ENCODE measurements at places on chromosomes 5 and 9.

DNA sequence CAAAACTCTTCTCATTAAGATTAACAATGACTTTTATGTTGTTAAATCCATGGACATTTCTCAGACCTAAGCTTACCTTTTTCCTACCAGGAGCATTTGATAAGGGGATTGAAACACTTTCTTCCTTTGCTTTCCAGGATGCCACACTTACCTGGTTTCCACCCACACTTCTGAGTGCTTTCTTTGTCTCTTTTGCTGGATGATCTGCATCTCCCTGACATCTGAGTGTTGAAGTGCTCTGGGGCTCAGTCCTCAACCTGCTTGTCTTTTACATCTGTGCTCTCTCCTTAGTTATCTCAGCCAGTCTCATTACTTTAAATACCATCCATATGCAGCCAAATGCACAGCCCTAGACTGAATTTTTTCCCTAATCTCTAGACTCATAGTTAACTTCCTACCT, 22.9 kb upstream of the GRIA1 start:
- no peak for DNase-seq

GRCh38 chr5:60260658-60261057, 367.1 kb upstream of the PDE4D start:
- DNase-seq: no peak

GRCh38 chr5:136062366-136063274, 33.8 kb downstream of the TGFBI start:
- peak; percentile 83 for DNase-seq

- DNase-seq: no peak
Observed at GRCh38 chr5:133086366-133086875, 34.6 kb downstream of the HSPA4 start.

GRCh38 chr5:157855404-157855994, 3.4 kb downstream of the CLINT1 start:
- peak; percentile 40 for DNase-seq

- DNase-seq: no peak
Observed at GRCh38 chr5:1497795-1498622, 25.8 kb downstream of the LPCAT1 start.

- no peak for DNase-seq
Observed at GRCh38 chr5:1745123-1745795, 54.4 kb downstream of the MRPL36 start.

DNA sequence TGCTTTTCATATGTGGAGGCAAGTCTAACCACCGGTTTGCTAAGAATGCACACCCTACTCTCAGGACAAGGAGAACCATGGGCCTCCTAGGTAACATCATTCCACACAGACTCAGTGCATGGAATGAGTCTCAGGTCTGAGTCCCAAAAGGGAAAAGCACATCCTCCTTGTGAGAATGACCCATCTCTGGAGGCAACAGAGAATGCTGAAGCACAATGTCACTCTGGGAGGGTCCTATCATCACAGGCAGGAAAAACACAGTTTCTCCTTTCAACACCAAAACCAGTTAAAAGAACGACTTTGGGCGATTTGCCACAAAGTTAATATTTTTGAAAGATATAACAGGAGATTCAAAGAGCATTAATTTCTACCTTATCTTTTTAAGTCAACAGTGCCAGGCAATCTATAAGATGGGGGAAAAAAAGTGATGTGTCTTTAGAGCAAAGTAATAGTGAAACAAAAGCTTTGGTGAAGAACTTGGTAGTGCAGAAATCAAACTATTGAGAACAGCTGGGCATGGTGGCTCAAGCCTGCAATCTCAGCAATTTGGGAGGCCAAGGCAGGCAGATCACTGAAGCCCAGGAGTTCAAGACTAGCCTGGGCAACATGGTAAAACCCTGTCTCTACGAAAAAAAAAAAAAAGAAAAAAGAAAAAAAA, 97.3 kb downstream of the OXCT1 start:
- DNase-seq: no peak

GRCh38 chr5:146877783-146878475, 628 bp downstream of the PPP2R2B start:
- no peak for DNase-seq

- no peak for DNase-seq
Observed at GRCh38 chr9:12631866-12632265, 61.3 kb upstream of the TYRP1 start.

GRCh38 chr9:28938981-28939380, 1365.7 kb upstream of the C9orf72 start:
- no peak for DNase-seq

DNA sequence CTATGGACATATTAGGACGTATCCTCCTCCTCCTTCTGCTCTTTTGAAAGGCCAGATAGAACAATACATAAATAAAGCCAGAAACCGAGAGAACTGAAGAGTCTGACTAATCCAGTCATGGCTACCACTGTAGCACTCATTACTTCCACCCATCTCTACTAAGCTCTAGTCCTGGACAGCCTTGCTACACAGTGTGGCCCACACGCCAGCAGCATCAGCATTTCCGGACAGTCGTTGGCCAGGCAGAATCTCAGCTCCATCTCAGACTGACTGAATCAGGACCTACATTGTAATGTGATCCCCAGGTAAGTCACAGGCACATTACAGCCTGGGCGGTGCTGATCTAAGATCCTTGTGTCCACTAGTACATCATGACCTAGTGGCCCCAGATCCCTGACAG, 182.9 kb downstream of the DRD1 start:
- no peak for DNase-seq

GRCh38 chr5:179312557-179313235, 32.6 kb downstream of the ADAMTS2 start:
- no peak for DNase-seq

- DNase-seq: no peak
Observed at GRCh38 chr5:68356623-68357022, 141.1 kb downstream of the PIK3R1 start.

GRCh38 chr9:79221084-79221483, 350.7 kb upstream of the TLE4 start:
- no peak for DNase-seq

GRCh38 chr9:89218040-89218928, 39.7 kb upstream of the SHC3 start:
- no peak for DNase-seq

GRCh38 chr5:145189746-145190145, 645.4 kb downstream of the PRELID2 start:
- no peak for DNase-seq

GRCh38 chr9:108579757-108580439, 275.9 kb downstream of the ACTL7B start:
- DNase-seq: no peak
